WERI-Rb-1 (cell line): ENCODE measurements at places on chromosomes 5 and 9.

GRCh38 chr9:133692364-133692985 is 45.7 kb downstream of the SARDH start:
- DNase-seq = no peak

GRCh38 chr5:143215690-143216089 is 187.8 kb downstream of the NR3C1 start:
- no peak for DNase-seq

GRCh38 chr5:180170106-180170809 is 38.8 kb downstream of the RASGEF1C start:
- peak; percentile 16 for DNase-seq

GRCh38 chr9:120538339-120538738 is 41.6 kb downstream of the CDK5RAP2 start:
- no peak for DNase-seq

DNA sequence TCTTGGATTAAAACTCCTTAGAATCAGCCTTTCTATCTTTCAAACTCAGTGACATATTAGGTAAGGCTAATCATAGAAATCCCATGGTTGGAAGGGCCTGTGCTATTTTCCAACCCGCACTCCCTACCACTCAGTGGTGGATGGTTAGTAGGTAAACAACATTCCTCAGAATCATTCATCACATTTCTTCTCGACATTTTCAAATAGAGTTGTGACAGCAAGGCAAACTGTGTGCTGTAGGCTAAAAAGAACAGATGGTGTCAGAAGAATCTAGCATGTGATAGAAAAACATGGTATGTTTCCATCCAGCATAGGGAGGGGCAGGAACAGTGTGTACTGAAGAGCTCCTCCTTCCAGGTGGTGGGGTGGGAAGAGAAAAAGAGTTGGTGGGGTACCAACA is 227.3 kb upstream of the NMUR2 start:
- no peak for DNase-seq

GRCh38 chr9:111161015-111161415 is 122.7 kb upstream of the LPAR1 start:
- DNase-seq = no peak

- DNase-seq = peak; percentile 58
These were observed 21.4 kb downstream of the COL27A1 start for GRCh38 chr9:114176624-114177291.

GRCh38 chr5:134048864-134049263 is 44.1 kb upstream of the VDAC1 start:
- no peak for DNase-seq

DNA sequence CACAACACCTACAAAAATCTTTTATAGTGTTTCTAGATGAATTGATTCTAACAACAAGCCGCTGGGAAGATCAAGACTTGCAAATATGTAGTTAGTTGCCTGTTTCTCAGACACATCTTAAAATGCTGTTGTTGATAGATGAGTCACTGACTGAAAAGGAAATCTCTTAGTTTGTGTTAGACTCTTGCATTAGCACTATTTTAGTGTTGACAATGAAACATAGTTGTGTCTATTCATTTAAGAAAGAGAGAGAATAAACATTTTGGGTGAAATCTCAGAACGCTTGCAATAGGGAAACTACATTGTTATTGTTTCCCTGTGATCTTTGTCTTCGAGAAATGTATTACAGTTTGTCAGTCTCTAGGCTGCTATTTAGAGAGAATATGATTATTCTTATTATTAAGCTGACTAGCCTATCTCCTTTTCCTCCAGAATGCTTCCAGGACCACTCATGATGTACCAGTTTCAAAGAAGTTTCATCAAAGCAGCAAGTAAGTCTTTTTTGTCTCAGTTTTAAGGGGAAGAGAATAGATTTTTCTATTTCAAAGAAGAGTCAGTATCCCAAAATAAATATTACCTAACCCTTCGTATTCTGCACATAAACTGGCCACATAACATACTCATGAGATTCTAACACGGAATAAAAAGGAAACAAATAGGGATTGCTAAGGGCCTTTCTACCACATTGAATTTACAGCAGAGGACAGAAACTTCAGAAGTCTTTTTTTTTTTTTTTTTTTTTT is 285.6 kb downstream of the ARHGAP26 start:
- DNase-seq = no peak
